ENCODE measurements at places on chromosomes 1 and 21. TPM values are rescaled to one million over a fixed set of nuclear protein-coding genes. Genes with fewer than 3 reads are reported as not detected.

DNA sequence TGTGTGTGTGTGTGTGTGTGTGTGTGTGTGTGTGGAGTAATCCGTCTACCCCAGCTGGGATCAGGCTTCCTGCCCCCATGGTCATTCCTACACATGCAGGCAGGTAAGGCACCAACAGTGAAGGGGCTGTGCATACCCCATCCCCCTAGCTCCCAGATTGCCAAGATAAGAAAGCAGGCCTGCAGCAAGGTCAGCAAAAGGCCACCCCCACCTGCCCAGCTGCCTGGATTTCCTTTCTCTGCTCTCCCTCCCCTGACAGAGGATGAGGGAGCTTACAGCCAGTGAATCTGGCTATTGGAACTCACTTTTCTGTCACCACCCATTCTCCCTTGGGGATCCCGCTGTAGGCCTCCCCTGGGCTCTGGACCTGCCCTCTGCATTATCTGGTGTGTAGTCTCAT, 7.9 kb downstream of the ALX3 start:
- DNase-seq = no peak

GRCh38 chr1:54018635-54019034, 649 bp upstream of the LDLRAD1 start:
- no peak for DNase-seq

SPRR2B gene
- not detected for total RNA-seq

MROH9 gene
- total RNA-seq = not detected

GRCh38 chr1:240402326-240402725, 209.6 kb downstream of the GREM2 start:
- DNase-seq = no peak

IQGAP3 gene
- 2.9 TPM for total RNA-seq

CTTNBP2NL gene
- total RNA-seq = 24.8 TPM

DNA sequence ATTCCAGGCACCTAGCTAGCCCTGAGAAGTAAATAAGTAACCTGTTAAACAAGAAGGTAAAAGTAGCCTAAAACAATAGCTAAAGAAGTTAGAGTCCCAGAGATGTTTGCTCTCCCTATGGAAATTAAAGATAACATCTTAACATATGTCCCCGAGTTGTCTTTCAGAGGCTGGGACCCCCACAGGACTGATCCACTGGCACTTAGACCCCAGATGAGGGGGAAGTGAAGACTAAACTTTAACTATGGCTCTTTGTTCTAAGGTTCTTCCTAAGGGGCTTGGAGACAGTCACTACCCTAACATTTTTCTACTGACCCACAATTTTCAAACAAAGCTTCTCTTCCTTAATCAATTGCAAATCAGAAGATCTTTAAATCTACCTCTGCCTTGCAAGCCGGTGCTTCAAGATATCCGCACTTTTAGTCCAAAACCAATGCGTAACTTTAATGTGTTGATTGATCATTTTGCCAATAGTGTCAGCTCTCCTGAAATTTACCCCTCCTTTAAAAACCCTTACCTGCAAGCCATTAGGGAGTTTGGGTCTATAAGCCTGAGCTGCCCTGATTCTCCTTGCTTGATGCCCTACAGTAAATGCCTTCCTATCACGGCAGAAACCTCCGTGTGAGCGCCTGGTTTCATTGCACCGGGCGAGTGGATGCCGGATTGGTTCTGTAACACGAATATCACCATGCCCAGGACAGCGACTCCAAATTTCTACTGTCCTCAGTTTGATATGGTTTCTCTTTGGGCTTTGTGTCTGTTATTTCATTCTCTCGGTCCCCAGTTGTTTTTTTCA, 404.4 kb downstream of the SIPA1L2 start:
- DNase-seq = no peak

DNA sequence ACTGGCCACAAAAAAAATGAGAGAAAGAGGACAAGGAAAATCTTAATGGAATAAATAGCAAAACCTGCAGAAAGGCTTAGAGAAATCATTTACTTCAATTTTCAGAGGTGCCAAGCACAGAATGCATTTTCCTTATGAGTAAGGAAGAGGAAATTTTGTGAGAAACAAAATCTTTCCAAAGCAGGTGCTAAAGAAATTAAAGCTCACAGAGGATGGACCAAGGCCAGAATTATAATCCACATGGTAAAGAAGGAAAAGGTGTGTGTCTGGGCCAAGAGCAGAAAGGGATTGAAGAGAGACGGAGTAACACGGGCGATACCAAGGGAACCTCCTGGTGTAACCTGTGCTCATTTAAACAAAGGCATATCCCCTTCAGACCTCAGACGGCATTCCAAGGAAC, 340.0 kb upstream of the NFIA start:
- no peak for DNase-seq

GRCh38 chr1:237877631-237878030, 13.1 kb downstream of the ZP4 start:
- no peak for DNase-seq

NT5C1A gene
- not detected for total RNA-seq

HMGCL gene
- total RNA-seq = 25.3 TPM

All from vagina (tissue), 2 donors.